ENCODE measurements at places on chromosomes 2 and 18. TPM values are rescaled to one million over a fixed set of nuclear protein-coding genes. Genes with fewer than 3 reads are reported as not detected.

DNA sequence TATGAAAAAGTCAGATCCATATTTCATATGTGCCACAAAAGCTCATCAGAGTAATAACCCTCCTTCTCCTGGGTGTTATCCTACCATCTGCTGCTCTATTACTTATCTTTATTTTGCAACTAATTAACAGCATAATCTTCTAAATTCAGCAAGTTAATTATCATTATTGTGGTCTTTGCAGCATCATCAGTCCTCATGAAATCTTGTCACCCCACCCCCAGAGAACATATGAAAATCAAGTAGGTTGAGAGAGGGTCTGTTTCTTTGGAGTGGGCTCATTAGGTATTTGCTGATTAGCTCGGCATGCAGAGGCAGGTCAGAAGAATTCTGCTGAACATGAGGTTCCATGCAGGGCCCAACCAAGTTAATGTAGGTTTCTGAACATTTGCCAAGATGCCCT, 64.8 kb downstream of the ATF2 start:
- no peak for DNase-seq

TMEM182 gene
- 3.8 TPM for total RNA-seq

- no peak for DNase-seq
Observed at GRCh38 chr2:101076581-101076980, 74.5 kb downstream of the RPL31 start.

IFIH1 gene
- 16.1 TPM for total RNA-seq

DNA sequence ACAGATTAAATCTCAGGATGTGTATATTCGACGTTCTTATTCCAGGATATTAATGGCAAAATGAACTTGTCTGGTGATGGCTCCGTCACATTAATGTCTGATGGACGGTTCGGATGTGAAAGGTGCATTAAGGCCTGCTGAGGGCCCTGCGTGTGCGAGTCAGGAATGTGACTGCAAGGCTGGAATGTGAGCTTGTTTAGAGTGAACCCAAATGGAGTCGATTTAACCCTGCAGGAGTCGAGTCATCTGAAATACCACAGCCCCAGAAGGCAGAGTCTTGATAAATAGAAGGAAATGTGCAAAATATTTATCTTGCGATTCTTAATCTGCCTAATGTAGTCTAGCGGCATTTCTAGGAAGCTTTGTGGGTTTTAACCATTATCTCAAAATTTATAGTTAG, 44.3 kb downstream of the RDH14 start:
- DNase-seq: no peak

FLACC1 gene
- total RNA-seq: 0.32 TPM

DNA sequence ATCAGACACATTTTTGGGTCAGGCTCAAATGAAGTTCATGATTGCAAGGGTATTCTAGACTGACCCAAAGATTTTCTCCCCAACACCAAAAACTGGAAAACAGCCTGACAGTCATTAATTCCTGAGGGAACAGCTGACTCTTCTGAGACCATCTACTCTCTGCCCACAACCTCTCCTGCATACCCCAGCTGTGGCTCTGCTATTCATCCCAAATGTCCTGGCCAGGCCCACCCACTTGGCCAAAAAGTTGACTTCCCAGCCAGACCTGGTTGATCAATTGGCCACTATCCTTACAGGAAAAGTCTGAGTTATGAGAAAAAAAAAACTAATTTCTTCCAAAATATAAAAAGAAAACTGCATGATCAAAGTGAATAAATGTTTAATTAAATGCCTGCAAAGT, 103.8 kb upstream of the ST3GAL5 start:
- DNase-seq: no peak

GRCh38 chr18:22168360-22168921, 948 bp upstream of the GATA6 start:
- DNase-seq: peak; percentile 67

IL1R1 gene
- total RNA-seq: 13.9 TPM

DNA sequence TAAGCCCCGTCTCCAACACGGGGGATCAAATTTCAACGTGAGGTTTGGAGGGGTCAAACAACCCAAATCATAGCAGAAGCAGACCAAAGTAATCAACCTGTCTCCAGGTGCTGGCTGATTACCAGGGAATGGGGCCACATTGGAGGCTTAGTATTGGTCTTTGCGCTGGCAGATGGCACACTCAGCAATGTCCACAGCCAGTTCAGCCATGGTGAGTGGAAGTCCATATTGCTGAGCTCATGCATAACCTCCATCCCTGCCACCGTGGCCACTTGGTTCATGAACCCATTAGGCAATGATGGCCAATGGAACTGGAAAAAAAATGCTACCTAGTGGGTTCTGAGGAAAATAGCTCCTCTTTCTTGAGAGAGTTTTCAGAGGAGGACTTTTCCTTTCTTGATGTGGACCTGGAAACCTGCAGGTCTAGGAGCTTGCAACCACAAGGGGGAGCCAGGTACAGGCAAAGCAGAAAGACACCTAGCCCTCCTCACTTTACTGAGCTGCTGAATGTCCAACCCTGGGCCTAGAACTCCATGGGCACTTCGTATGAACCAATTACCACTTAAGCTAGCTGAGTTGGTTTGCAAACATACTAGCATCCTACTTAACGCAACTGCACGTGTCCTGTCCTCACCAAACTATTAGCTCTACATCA, 128.0 kb upstream of the GYPC start:
- DNase-seq: peak; percentile 57

COL4A4 gene
- total RNA-seq: 0.93 TPM

DNA sequence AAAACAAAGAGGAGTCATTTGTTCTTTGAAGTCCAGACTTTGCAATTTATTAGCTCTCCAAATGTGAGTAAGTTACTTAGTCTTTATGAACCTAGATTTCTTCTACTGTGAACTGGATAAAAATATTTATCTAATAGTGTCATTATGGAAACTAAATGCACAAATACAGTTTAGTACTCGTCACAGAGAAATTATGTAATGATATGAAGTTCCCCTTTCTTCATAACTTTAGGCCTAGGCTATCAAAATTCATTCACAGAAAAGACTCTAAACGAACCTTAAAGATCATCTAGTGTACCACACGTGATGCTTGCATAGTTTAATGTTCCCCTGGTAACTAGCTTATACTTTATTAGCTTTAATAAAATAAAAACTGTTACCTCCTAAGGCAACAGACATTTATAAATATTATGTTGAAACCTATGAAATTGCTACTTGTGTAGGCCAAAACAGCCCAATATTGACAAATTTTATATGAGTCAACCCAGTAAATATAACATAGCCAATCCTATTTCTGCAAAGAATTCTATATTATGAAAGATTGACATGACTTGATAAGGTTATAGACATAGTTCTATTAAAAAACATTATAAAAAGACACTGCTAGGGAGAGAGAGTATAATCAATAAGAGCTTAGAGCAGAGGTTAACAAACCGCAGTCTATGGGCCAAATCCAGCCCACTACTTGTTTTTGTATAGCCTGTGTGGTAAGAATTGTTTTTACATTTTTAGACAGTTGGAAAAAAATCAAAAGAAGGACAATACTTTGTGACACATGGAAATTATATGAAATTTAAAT, 44.9 kb upstream of the ITPRID2 start:
- DNase-seq: no peak

CERKL gene
- total RNA-seq: 0.24 TPM

LRP1B gene
- total RNA-seq: 0.19 TPM

- no peak for DNase-seq
Observed at GRCh38 chr2:190941571-190941970, 61.0 kb downstream of the GLS start.

FHL2 gene
- total RNA-seq: 212 TPM

- DNase-seq: no peak
Observed at GRCh38 chr2:65580824-65581223, 148.4 kb upstream of the SPRED2 start.

MYCN gene
- 1.5 TPM for total RNA-seq

PDE11A gene
- 3.2 TPM for total RNA-seq

- DNase-seq: peak; percentile 79
Observed at GRCh38 chr2:160062292-160063005, at the start of gene PLA2R1. Gene PLA2R1 (minus strand): TSS chr2:160062615. CDS start chr2:160062403, 212 bp downstream.

DNA sequence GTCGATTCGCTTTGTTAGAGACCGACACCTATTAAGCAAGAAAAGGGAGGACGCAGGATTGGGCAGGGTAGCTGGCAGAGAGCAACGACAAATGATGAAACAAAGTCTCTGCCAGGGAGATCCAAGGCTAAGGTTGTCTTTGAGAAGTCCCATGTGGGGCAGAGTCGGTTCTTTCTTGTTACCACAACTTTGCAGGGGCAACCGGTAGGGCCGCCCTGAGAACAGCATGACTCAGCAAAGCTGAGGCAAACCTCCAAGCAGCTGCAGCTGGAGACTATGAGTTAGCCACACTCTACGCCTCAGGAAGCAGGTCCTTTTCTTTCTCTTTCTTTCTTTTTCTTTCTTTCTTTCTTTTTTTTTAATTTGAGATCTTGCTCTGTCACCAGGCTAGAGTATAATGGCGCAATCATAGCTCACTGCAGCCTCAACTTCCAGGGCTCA, 452.3 kb upstream of the ID2 start:
- no peak for DNase-seq

DNA sequence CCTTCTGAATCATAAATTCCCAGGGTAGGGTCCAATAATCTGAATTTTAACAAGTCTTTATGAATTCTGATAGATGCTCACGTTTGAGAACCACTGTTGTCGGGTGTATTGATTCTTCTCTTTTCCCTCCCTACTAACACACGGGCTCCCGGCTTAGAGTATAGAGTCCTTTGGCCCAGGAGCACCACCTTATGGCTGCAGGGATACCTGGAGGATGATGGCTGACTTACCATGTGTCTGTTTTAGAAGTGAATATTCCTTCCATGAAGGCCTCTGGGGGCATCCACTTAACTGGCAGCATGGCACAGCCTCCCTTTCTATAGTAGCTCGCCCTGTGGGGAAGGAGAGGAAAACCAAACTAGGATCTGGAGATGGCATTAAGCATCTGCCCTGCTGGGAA, 91.7 kb downstream of the CLIP4 start:
- no peak for DNase-seq
